Stimulated activated CD8-positive, alpha-beta memory T cell treated with anti-CD3 and anti-CD28 coated beads, Interleukin-7, amount 100 ng/mL, for 24 hours (primary cell): ENCODE measurements at places on chromosomes 13 and 19.

DNA sequence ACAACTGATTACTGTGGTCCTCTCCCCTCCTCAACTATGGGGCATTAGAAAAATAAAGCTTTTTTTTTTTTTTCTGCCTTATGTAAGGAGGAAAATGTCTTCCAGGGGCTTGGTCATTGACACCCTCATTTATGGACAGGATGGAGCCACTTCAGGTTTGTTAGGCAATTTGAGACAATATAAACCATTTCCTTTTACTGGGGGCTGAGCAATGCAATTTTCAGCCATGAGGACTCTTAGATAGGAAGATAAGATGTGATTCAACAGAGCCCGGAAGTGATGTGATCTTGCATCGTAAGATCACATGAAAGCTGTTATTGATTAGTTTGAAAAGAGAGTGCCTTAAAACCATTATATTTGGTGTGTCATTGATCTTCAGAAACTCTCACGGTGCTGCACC lies 210.8 kb downstream of the OXGR1 start:
- no peak for DNase-seq

GRCh38 chr19:53991224-53992113 lies at the start of gene CACNG6:
Gene CACNG6 (plus strand): TSS chr19:53991637. CDS start chr19:53992878, 1,241 bp downstream.
- no peak for DNase-seq

DNA sequence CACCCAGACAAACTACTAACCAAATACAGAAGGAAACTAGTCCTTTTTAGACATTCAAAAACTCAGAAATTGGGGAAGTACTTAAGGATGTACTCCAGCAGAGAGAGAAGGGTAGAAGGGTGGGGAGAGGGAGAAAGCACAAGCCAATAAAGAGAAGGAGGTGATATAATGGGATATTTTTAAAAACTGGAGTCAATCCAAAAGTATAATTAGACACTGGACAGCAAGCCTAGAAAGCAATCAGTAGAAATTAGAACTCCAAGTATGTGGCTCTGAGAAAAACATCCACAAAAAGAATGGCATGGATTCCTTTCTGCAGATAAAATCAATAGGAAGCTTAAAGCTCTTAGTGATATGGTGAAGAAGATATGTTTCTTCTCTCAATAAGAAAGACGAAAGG lies 55.8 kb downstream of the PEPD start:
- DNase-seq, result no peak

GRCh38 chr13:52846567-52847321 lies 1.7 kb downstream of the PCDH8 start:
- DNase-seq, result no peak

- no peak for DNase-seq
Measured at GRCh38 chr13:21450936-21451335, 8.2 kb downstream of the ZDHHC20 start.

GRCh38 chr13:25462301-25463125 lies 90.7 kb downstream of the ATP8A2 start:
- DNase-seq, result no peak

GRCh38 chr13:106184790-106185189 lies 350.7 kb downstream of the EFNB2 start:
- no peak for DNase-seq

DNA sequence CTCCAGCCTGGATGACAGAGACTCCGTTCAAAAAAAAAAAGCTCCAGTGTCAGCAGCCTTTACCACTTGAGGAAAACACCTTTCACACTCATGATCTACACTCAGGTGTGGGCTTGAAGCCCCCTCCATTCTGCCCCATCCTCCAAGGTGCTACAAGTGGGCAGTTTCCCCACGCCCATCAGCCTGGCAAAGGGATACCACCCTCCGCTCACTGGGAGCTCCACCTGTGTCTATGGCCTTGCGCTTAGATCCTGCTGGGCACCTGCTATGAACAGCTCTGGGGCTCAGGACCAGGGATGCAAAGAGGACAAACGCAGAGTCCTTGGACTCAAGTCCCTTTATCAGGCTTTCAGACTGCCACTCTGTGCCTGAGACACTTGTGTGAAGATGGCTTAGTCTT lies 127.8 kb downstream of the CRYL1 start:
- DNase-seq, result no peak

DNA sequence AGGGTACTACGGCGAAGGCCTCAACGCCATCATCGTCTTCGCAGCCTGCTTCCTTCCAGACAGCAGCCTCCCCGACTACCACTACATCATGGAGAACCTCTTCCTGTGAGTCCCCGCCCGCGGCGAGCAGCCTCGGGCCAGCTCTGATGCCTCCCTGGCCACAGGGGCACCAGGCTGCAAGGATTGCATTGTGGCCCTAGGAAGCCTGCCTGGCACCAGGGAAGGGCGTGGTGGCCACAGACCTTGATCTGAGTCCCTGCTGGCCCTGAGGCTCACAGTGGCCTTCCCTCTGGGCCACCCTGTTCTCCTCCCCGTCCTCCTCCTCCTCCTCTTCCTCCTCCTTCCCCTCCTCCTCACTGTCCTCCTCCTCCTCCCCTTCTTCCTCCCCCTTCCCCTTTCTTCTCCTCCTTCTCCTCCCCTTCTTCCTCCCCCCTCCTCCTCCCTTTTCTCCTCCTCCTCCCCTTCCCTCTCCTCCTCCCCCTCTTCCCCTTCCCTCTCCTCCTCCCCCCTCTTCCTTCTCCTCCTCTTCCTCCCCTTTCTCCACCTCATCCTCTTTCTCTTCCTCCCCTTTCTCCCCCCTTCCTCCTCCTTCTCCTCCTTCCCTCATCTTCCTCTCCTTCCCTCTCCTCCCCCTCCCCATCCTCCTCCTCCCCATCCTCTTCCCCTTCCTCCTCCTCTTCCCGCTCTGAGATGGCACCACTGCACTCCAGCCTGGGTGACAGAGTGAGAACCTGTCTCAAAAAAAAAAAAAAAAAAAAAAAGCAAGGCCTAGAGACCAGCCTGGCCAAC lies 24.4 kb upstream of the NMRK2 start:
- DNase-seq, result no peak

GRCh38 chr19:38308006-38308766 lies 4.1 kb downstream of the C19orf33 start:
- no peak for DNase-seq

- DNase-seq, result no peak
Measured at GRCh38 chr13:46739447-46740098, 57.4 kb downstream of the ESD start.

- peak; percentile 59 for DNase-seq
Measured at GRCh38 chr19:41352609-41353465, 885 bp downstream of the TGFB1 start.

GRCh38 chr19:15268192-15268927 lies 36.1 kb upstream of the EPHX3 start:
- no peak for DNase-seq

DNA sequence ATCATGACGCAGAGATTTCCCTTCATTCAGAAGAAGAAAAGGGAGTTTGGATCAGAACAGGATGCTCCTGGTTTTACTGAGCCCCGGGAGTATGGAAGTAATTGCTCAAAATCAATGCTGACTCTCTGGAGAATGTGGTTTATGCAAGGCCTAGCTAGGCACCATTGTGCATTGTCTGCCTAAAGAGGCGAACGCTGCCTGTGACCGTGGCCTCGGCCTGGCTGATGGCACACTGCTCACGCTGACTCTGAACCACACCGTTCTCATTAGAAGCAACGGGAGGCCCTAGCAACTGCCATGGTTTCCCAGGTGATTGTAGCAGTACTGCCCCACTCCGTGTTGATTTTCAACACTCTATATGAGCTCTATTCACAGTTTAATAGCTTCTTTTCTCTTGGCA lies 41.7 kb upstream of the UBL3 start:
- DNase-seq, result no peak

GRCh38 chr19:39352381-39353255 lies 10.4 kb downstream of the SAMD4B start:
- no peak for DNase-seq

GRCh38 chr19:10450191-10450852 lies 30.0 kb downstream of the PDE4A start:
- no peak for DNase-seq

GRCh38 chr13:75170311-75170710 lies 311.7 kb downstream of the TBC1D4 start:
- no peak for DNase-seq

DNA sequence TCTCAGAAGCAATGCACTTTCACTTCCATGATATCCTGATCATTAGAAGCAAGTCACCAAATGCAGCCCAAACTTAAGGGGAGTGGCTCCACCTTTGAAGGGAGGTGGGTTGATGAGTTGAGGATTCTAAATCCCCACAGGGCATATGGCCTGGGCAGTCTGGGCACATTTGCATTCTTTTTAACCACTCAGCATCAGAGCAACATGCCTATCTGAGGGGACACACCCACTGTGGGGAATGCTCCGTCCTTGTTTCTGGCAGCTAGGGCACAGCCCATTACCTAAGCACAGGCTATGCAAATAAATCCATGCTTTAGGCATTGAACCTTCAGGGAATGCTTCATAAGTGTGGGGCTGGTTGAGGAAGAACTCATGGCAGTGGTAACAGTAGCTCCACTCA lies 12.3 kb upstream of the SACS start:
- no peak for DNase-seq

DNA sequence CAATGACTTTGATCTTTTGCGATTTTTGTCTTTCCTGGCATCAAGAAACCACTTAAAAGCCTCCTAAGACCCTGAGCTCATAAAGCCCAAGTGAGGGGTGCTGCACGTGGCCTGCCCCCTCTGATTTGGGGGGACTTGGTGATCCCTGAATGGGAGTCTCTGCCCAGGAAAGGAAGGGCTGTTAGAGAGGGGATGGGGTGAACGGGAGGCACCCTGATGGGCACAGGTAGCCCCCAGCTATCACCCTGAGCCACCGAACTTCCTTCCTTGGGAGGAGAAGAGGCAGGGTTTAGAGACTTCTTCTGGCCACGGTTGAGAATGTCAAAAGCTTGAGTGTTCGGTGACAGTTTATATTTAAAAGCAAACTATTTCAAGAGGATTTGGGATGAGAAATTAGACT lies 305.5 kb downstream of the ZNF536 start:
- DNase-seq, result no peak

DNA sequence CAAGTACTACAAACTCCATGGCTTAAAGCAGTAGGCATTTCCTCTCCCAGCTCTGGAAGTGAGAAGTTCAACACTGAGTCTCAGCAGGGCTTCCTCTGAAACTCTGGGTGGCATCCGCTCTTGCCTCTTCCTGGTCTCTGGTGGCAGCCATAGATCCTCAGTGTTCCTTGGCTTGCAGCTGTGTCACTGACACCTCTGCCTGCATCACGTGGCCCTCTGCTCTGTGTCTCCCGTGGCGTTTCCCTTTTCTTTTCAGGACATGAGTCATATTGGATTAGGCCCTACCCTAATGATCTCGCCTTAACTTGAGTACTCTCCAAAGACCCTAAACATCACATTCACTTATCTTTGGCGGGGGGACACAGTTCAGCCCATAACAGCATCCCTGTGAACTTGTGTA lies 466.7 kb downstream of the MYO16 start:
- no peak for DNase-seq

- no peak for DNase-seq
Measured at GRCh38 chr19:57288373-57288772, 8.1 kb downstream of the ZNF460 start.

GRCh38 chr19:39735688-39736087 lies 2.1 kb downstream of the CLC start:
- no peak for DNase-seq

GRCh38 chr13:46751811-46752635 lies 44.9 kb downstream of the ESD start:
- DNase-seq, result peak; percentile 6

- DNase-seq, result no peak
Measured at GRCh38 chr19:16268676-16269319, 55.8 kb upstream of the KLF2 start.

DNA sequence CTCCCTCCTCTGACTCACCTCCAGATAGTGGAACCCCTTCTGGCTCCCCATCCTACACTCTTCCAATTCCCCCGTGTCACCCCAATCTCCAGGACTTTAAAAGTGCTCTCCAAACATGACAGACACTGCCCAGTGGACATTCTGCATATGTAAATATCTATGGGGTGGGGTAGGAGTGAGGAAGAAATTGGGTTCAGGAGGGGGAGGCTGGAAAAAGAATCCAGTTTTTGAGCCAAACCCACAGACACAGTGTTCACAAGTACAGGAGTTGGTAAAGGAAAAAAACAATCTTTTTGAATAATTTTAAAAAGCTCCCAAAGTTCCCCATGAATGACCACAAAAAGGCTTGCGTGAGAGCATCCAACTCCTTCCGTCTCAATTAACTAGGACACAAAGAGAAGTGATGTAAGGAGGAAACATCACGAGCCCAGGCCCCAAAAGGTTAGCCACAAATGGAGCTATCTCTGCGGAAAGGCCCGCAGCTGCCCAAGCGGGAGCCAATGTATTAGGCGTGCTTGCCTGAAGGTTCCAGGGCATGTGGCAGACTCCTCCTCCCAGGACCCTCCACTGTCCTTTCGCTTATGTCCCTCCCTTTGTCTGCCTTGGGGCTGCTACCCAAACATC lies 18.0 kb downstream of the ZC3H4 start:
- DNase-seq, result no peak

- DNase-seq, result no peak
Measured at GRCh38 chr13:31982540-31982939, 49.0 kb upstream of the FRY start.

GRCh38 chr19:42198676-42199439 lies 18.6 kb downstream of the DEDD2 start:
- DNase-seq, result no peak

DNA sequence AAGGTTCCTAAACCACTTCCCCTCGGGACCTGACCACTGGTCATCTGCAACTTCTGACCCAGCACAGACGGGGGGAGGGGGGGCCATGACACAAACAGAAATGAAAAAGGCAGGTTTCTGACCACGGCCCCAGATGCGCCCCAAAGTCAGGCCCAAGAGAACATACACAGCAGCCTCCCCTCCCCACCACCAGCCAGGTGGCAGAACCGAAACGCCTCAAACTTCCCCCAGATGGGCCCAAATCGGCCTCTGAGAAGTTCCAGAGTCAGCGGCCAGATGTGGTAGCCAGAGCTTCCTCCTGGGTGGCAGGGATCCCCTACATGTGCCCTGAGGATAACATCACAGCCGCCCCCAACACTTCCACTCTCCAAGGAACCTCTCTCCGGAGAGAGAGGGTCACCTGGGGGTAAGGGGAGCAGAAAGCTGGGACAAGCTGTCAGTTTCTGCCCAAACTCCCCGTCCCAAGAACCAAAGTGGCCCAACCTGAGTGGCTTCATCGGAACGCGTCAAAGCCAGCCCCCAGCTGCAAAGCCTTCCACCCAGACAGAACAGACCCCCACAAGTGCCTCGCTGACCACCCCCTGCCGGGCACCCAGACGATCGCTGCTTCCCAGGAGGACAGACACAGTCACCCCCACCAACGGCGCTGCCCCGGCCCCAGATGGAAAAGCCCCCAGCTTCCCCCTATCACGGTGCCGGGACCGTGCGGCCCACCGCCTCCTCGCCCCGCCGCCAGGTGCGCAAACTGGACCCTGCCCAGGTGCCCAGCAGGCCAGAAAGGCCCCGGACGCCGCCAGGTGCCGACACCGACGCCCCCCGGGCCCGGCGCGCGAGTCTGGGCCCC lies 800 bp downstream of the ELL start:
- DNase-seq, result no peak
